ENCODE measurements at places on chromosomes 1 and 21. TPM values are rescaled to one million over a fixed set of nuclear protein-coding genes. Genes with fewer than 3 reads are reported as not detected.

GPR37L1 gene
- total RNA-seq, result 0.04 TPM

GRCh38 chr1:226223157-226223785 is at the start of gene MIXL1:
MIXL1 (plus strand) TSS chr1:226223664; CDS start chr1:226223682, 18 bp downstream.
- DNase-seq, result no peak

GRCh38 chr1:212606395-212607205 is 2.0 kb upstream of the ATF3 start:
- DNase-seq, result no peak

DNA sequence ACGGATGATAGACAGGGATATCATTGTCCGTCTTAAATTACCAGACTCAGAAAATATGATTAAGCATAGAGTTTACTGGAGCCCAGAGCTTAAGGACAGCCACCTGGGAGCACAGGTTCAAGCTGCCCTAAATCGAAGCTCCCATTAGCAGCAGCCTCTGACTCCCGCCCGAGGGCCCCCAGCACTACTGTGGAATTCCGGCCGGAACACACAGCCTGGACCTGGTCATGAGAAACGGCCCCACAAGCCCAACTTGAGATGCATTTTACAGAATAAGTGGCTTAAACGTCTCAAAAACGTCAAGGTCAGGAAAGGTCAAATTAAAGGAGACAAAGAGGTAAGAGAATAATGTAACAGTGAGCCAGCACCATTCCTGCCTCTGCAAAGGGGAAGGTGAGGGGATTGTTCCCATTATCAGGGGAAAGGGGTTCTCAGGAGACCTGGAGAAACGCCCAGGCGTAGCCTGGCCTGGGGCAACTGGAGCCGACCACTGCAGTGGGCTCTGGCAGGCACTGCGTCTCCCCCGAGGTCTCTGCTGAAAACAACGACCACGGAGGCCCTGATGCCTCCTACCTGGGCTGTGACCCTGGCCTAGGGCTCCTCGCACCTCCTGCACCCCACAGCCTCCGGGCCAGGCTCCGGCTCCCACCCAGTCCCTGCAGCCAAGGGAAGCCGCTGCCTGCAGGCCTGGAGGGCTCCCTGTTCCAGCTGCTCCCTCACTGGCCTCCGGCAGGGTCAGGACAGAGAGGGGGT is 11.5 kb upstream of the COL6A1 start:
- DNase-seq, result no peak

GRCh38 chr1:48251821-48252220 is 29.3 kb downstream of the SLC5A9 start:
- no peak for DNase-seq

GRCh38 chr1:163632269-163632668 is 310.5 kb downstream of the NUF2 start:
- no peak for DNase-seq

GRCh38 chr1:205959789-205960188 is 16.5 kb upstream of the SLC26A9 start:
- DNase-seq, result no peak

All from kidney epithelial cell (primary cell).